ENCODE measurements at places on chromosomes 16 and 17.
A peak's percentile ranks its signal among the peaks of the same experiment; 100 is the strongest.

GRCh38 chr16:75317101-75317522 lies 65.7 kb upstream of the BCAR1 start:
- DNase-seq, result no peak

GRCh38 chr16:30567991-30568638 lies 3.4 kb downstream of the ZNF688 start:
- DNase-seq, result no peak

DNA sequence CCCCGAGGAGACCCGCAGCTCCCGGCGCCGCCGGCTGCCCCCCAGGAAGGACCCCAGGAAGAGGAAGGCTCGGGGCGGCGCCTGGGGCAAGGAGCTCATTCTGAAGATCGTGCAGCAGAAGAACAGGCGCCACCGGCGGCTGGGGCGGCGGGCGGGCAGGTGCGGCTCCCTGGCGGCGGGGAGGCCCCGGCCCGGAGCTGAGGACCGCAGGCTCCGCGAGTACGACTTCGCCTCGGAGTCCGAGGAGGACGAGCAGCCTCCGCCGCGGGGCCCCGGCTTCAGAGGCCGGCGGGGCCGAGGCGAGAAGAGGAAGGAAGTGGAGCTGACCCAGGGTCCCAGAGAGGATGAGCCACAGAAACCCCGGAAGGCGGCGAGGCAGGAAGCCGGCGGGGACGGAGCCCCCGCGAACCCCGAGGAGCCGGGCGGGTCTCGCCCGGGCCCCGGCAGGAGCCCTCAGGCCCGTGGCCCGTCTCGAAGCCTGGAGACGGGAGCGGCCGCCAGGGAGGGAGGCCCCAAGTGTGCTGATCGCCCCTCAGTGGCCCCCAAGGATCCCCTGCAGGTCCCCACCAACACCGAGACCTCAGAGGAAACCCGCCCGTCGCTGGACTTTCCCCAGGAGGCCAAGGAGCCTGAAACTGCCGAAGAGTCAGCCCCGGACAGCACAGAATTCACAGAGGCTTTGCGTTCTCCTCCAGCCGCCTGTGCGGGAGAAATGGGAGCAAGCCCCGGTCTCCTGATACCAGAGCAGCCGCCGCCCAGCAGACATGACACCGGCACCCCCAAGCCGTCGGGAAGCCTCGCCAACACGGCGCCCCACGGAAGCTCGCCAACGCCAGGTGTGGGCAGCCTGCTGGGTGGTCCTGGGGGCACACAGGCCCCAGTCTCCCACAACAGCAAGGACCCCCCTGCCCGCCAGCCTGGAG lies 22.3 kb upstream of the ZFPM1 start:
- peak; percentile 6 for DNase-seq

DNA sequence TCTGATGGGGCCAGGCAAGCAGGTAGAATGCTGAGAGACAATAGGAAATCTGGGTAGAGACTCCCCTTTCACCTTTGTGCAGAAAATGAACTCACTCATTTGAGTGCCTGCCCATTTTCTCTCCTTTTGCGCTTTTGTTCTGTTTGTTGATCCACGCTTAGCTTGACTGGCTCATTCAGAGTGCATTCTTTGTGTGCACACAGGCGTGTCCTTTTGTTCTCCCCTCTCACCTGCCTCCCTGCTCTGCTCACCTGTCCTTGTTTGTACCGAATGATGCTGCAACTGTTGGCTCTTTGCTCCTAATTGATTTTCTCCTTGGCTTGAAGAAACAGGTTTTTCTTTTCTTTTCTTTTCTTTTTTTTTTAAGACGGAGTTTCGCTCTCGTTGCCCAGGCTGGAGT lies 15.8 kb downstream of the PGS1 start:
- DNase-seq, result no peak

DNA sequence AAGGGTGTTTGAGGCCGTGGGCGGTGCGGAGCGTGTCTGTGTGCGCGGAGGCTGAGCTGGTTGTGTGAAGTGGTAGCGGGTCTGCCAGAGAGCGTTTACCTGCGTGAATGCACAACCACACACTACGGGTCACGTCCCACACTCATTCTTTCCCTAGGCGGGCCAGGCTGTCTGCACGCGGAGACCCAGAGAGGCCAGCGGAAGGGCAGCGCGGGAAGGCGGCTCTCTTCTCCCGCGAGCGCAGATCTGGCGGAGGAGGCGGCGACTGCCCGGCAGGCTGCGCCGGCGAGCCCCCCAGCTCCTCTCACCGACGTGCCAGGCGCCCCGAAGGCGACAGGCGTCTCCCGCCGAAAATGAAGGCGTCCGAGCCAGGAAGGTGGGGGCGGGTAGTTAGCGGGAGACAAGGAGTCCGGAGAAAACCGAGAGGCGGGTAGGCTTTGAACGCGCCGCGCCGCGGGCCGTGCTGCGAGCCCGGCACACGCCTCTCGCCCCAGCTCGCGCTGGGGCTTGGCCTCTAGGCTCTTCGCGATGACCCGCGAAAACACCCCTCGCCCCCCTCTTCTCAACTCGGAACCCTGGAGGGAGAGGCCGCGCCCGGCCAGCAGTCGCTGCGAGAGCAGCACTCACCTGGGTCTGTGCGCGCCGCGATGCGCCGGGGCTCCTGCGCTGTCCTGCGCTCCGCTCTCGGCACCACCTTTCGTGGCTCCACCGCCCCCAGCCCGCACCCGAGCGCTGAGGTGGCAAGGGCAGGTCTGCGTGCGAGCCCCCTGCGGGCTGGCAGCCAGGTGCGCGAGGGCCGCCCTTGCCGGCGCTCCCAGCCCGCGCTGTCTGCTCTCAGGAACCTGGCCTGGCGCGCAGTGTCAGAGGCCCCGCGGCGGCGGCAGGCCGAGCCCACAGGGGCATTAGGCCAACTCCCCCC lies 2.0 kb upstream of the FOXF1 start:
- DNase-seq, result no peak

GRCh38 chr16:70691223-70692129 lies 5.6 kb upstream of the MTSS2 start:
- no peak for DNase-seq

DNA sequence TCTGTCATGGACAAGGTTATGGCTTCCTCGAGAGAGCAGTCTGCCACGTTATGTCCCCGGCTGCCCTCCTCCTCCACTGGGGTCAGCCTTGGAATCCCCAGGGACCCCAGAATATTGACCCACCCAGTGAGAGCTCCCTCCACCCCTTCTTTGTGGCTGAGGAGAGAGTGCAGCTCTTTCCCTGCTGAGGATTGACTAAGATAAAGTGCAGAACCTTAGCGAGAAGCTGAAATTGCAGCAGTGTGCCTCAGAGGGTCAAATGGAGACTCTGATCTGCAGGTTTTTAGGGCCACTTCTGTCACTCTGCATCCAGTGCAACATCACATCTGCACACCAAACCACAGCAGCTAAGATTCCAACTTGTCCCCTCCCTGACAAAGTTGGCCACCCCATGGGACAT lies 25.6 kb upstream of the PMFBP1 start:
- DNase-seq, result no peak

- DNase-seq, result no peak
Measured at GRCh38 chr16:81431554-81432353, 12.9 kb upstream of the CMIP start.

DNA sequence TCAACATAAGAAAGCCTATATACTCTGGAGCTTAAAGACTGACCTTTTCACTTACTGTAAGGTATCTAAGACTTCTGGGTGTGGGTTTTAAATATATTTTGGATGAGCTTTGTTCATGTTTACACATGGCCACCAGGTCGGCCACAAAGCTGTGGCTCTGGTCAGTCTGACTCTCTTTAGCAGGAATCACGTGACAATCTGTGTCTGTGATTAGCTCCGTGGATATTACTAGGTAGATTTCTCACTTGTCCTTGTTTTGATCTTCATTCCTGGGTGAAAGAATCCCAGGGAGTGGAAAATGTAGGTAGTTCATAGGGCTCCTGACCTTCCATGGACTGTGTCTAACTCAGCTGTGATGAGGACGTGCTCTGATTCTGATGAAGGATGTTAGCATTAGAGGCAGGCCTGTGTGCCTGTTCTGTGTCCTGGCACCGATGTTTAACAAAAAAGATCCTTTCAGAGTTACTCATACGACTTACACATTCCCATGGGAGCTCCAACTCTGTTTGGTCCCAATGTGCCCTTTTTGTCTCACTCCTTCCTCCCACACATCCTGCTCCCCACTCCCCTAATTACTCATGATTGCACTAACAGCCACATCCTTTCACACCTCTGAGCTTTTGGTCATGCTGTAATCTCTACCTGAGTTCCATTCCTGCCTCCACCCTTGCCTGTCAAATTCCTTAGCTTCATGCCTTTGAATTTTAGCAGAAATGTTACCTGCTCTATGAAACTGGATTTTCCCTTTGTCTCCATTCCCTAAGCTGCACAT lies 425.1 kb downstream of the MAF start:
- no peak for DNase-seq

DNA sequence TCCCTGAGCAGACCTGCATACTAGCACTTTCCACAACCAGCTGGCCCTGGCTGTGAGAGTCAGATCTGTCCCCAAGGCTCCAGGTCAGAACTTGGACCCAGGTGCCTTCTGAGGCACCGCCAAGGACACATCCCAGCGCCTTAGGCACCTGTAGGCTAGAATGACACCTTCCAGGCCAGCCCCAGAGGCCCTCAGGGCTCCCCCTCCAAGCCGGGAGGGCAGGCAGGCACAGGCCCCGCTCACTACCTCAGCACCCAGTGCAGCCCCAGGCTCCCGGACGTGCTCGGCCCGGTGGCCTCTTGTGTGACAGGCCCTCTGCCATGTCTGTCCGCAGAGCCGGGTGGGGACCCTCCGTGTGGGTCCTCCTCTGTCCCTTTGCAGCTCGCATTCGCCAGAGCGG lies 56.3 kb upstream of the CMIP start:
- no peak for DNase-seq

DNA sequence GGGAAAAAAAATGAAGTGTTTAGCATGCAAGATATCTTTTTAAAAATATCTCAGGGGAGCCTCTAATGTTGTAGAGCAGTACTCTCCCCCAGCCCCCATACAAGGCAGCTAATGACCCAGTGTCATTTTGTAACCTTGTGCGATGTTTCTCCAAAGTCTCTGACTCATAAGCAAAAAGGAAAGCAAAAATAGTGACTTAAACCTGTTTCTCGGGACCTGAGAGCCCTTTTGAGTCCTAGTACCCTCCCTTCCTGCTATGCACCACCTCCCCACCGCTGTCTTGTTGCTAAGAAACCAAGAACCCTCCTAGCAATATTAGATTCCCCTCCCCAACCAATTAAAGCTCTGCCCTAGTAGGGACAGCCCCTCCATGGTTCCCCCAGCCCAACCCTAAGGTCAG lies 2.8 kb downstream of the MYCBPAP start:
- DNase-seq, result no peak

GRCh38 chr16:25289466-25289865 lies 31.8 kb upstream of the ZKSCAN2 start:
- DNase-seq, result no peak

GRCh38 chr17:28391401-28391800 lies 14.6 kb downstream of the SLC46A1 start:
- no peak for DNase-seq

DNA sequence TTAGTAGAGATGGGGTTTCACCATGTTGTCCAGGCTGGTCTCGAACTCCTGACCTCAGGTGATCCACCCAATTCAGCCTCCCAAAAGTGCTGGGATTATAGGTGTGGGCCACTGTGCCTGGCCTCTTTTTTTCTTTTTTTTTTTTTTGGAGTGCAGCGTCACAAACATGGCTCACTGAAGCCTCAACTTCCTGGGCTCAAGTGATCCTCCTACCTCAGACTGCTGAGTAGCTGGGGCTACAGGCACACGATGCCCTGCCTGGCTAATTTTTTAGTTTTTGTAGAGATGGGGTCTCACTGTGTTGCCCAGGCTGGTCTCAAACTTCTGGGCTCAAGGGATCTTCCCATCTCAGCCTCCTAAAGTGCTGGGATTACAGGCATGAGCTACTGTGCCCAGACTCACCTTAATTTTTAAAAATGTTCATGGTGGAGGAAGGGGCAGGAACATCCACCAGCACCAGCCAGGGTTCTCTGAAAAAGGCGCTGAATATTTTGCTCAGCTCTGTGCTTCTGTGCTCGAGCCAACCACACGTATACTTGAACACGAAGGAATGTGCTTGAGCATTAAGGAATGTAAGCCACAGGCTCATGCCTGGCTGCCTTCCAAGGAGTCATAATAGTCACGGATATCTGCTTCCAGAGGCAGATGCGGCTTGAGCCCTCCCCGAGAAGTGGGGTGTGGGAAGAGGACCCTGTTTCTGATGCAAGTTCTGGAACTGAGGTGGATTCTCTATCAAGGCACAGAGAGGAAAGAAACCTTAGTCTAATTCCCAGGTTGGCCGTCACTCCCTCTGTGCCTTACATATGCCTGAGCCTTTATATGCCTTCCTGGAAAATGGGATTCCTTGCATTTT lies 65.5 kb upstream of the CREBBP start:
- DNase-seq, result no peak

- no peak for DNase-seq
Measured at GRCh38 chr17:39144416-39144840, 7.0 kb downstream of the PLXDC1 start.

GRCh38 chr16:29710227-29711219 lies 31.5 kb downstream of the QPRT start:
- peak; percentile 24 for DNase-seq

DNA sequence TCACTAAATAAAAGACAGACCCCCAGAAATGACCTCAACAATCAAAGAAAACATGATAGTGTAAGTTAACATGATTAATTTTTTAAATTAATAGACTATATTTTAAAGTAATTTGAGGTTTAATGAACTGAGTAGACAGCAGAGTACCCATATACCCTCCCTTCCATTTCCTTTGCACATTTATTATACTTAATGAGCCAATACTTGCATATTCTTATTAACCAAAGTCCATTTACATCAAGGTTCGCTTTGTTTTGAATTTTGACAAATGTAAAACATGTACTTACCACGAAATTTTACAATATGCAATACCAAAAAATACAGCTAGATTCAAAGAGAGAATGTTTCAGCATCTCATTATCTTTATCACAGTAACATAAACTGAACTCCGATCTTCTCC lies 72.7 kb downstream of the KANSL1 start:
- no peak for DNase-seq

DNA sequence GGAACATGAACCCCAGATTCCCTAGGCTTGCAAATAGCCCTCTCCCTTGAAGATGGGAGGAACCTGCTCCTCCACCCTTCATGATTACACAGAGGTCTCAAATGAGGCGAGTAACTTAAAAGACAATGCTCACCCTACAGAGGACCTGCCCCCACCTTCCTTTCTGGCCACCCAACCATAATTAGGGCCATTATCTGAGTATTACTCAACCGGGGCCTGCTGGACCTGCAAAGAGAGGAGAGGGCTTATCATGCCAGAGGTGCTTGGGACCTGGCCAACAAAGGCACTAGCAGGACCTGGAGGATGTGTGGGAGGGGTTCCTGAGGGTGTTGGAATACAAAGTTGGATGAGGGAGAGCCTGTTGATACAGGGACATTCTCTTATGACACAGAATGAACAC lies 42.4 kb downstream of the RNF157 start:
- DNase-seq, result no peak

Data from GDM1 (cell line).